ENCODE measurements at places on chromosomes 3 and 15.

DNA sequence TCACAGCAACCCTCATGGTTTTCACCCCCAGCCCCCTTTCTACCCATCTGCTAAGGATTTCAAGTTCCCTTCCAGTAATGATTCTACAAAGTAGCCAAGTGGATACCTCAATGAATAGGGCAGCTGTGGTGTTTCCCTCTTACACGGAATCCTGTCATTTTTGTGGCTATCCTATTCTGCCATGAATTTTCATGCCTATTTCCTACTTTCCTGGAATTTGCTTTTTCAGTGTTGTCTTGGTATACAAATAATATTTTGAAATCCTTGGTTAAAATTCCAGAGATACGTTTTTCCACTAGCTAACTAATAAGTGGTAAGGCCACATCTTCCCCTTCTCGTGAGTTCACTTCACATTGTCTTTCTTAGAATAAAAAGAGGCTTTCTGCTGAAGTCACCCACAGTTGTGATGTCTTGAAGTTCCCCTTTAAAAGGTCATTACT is 7.5 kb downstream of the ADPRH start:
- DNase-seq, result no peak

DNA sequence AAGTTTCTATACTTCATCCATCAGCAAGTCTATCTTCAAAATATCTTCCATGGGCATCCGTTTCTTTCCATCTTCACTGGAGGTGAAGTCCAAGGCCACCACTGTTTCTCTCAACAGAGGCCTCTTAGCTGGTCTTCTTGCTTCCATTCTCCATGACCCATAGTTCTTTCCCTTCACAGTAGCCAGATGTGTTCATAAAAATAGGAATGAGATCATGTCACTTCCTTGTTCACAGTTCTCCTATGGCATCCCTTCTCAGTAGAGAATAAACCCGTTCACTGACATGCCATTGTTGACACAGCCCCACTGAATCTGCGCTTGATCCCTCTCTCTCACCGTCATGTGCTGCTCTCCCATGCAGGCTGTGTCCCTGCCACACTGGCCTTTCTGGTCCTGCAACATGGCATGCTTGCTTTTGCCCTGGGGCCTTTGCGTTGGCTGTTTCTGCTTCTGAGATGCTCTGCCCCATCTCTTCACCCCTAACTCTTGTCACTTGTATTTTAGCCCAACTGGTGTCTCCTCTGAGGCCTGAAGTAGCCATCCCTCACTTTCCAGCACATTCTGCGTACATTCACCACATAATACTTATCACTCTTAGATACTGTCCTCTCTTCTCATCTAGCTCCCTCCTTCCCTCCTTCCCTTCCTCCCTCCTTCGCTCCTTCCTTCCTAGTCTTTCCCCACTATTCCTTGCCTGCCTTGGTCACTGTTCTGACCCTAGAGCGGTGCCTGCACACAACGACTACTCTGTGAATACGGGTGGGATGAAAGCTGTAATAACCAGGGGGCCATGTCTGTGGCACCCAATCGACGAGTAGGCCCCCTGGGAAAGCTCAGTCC is 42.0 kb downstream of the STARD5 start:
- DNase-seq, result no peak

DNA sequence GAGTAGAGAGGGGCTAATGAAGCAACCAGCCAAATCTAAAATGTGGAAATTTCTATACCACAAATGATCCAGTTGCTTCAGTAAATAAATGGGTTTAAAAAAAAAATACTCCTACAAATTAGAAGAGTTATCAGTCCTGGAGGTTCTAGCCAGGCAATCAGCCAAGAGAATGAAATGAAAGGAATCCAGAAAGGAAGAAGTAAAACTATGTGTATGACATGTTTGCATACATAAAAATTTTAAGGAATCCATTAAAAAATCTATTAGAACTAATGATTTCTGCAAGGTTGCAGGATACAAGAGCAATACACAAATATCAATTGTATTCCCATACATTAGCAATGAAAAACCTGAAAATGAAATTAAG is 9.6 kb downstream of the MESP2 start:
- no peak for DNase-seq

GRCh38 chr3:98657457-98657856 is 64.0 kb upstream of the CPOX start:
- no peak for DNase-seq
